ENCODE measurements at places on chromosomes 11 and 22.

- DNase-seq, result no peak
Measured at GRCh38 chr11:12986194-12986898, 22.8 kb upstream of the RASSF10 start.

- DNase-seq, result no peak
Measured at GRCh38 chr22:17334059-17334458, 35.2 kb upstream of the CECR2 start.

DNA sequence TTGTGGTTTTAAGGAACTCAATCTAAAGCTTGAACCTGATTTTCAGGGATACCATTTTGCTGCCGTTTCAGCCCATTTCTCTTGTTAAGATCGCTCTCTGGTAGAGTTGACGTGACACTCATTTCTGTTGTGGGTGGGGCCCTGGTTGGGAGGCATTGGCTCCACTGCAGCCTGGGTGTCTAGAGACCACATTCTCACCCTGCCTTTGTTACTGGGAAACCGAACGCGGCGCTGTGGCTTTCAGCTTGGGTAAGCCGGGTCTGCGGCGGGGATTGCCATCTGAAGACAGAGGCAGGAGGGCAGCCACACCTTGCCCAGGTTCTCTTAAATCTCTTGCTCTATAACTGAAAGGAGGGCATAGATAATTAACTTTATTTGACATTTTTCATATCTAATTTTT, 3.2 kb downstream of the EHF start:
- DNase-seq, result no peak

DNA sequence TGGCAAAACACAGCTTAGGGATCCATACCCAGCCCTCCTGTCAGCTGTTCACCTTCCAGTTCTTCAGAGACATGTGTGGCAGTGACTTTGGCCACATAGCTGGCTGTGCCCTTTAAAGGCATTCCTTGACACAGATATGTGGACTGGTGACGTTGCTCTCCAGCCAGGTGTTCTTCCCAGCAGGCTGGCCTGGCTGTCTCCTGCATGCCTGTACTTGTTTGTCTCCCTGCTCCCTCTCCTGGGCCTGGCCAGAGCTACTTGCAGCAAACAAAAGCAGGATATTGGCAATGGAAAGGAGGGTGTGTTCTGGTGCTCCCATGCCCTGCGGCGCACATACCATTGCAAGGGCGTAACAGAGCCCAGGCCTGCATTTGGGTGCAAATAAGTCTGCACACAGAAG, 38.3 kb downstream of the PIK3IP1 start:
- DNase-seq, result no peak

DNA sequence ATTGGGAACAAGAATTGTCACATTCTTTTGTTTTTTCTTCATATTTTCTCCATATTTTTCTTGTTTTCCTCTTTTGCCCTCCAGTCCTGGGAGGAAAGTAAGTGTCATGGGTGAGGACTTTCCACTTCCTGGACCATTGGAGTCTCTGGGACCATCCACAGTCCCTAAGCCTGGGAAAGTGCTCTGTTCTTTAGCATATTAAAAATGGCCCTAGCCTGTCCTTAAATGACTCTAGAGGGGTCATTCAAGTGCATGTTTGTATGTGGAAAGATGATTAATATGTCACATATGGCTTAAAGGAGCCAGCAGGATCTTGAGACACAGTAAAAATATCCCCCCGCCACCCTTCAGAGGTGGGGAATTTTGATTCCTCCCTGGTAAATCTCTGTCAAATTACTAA, 20.1 kb upstream of the SCGB1D1 start:
- no peak for DNase-seq

DNA sequence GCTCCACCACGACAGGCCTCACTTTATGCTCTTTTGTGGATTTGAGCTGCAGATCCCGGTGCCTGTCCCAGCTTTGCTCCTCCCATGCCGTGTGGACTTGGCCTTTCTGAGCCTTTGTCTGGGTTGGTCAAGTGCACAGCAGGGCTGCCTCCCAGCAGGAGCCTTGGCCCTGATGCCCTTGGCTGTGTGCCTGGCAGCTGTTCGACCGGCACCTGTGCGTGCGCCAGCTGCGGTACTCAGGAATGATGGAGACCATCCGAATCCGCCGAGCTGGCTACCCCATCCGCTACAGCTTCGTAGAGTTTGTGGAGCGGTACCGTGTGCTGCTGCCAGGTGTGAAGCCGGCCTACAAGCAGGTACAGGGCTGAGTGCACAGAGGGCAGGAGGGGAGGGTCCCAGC, 46.5 kb downstream of the MYO7A start:
- DNase-seq, result no peak

GRCh38 chr11:108927791-108928545, 263.1 kb downstream of the DDX10 start:
- no peak for DNase-seq

- DNase-seq, result no peak
Measured at GRCh38 chr11:26095340-26095739, 236.6 kb upstream of the ANO3 start.

DNA sequence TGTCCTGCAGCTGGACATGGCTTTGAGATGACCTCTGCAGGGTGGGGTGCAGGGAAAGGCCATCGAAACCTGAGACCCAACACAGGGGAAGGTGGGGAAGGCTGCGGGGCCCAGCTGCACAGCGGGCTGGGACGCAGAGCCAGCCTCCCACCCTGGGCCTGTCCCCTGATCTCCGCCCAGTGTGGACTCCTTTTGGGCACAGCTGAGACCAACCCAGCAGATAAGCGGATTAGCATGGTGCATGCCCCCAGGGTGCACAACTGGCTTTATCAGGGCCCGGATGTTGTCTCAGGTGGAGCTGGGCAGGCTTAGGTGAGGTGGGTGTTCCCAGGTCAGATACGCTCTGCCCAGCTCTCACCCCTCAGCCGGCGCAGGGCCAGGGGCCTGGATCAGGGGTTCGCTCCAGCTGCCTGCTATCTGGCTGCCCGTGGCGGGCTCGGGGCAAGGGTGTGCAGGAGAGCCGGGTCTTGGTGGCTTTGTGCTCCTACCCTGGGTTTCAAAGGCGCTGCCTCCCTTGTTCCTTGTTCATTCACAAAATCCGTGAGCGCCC, 28.1 kb upstream of the MUC5AC start:
- no peak for DNase-seq

GRCh38 chr22:36343070-36343719, 44.6 kb downstream of the MYH9 start:
- DNase-seq, result no peak

GRCh38 chr11:85848006-85848405, 7.2 kb upstream of the CCDC83 start:
- no peak for DNase-seq

- DNase-seq, result no peak
Measured at GRCh38 chr22:38191731-38192474, 9.9 kb upstream of the MAFF start.

- DNase-seq, result no peak
Measured at GRCh38 chr22:19896665-19897355, 42.1 kb upstream of the GNB1L start.

- no peak for DNase-seq
Measured at GRCh38 chr22:39349506-39349966, 255 bp upstream of the SYNGR1 start.

DNA sequence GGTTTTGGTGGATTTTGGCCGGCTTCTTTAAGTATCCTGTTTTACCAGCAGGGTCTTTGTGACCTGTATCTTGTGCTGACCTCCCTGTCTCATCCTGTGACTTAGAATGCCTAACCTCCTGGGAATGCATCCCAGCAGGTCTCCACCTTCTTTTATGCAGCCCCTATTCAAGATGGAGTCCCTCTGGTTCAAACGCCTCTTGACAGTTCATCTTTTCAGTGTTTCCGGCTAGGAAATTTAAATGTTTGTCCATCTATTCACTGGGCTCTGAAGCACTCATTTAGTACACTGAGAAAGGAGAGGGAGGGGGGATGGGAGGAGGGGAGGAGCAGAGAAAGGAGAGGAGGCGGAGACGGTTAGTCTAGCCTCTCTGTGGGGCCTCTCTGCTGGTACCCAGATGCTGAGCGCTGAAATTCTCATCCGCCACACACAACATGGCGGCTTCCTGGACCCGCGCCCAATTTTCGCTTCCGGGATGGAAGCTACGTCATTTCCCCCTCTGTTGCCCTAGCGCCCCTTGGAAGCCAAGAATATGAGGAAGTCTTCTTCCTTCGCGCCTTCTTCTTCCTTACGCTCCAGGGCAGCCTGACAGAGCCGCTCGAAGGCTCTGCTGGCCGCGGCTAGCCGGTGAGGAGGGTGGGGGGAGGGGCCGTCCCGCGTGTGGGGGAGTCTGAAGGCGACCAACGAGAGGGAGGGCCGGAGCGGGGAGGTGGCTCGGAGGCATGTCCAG, 69.0 kb upstream of the SYT13 start:
- peak; percentile 81 for DNase-seq

DNA sequence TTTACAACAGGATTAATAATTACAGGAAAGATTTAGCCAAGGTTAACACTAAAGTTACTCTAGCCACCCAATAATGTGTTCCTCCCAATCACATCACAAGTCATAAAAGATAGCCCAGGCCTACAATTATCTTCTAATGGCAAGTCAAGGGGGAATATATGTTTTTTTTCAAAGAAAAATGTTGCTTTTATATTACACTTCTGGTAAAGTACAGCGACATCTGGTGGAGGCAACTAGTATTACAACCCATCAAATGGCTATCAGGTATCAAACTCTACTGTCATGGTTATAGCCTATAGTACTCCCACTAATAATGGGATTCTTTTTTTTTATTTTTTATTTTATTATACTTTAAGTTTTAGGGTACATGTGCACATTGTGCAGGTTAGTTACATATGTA, 71.8 kb downstream of the XRRA1 start:
- DNase-seq, result no peak

- DNase-seq, result no peak
Measured at GRCh38 chr11:61752925-61753521, 587 bp downstream of the MYRF start.

- no peak for DNase-seq
Measured at GRCh38 chr22:23837911-23838680, 710 bp downstream of the DERL3 start.

GRCh38 chr11:95892892-95893570, 30.9 kb downstream of the MTMR2 start:
- DNase-seq, result no peak

DNA sequence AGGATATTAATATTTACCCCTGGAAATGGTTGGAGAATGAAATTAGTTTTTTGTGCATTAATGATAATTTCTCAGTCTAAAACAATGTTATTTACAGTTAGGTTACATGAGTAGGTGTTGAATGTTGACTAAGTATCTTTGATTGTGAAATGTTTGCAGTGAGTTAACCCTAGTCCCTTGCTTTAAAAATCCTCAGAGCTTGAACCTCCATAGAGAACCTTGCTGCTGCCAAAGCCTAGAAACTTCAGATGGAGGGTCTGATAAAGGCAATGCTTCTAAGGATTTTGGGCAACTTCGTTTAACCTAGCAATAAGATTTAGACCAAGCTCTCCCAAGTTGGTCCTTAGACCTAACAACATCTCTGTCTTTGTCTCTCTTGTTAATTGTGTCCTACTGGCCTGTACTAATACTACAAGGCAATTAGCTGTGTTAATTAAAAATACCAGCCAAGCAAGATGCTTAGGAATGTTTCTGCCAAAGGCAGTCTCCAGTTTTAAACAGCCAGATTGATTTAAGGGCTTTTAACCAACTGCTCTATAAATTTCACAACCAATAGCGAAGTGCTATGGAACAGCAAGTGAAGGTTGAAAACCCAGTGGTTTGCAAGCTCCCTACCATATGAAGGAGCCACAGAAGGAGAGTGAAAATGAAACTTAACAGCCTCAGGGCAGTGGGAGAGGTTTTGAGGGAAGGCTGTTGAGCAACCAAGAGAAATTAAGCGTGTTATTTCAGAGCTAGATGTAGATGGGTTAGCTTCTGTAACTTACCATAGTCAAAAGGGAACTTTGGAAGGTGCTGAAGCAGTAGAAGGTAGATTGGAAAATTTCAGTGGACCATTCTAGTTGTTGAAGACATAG, 295.9 kb upstream of the ANO5 start:
- DNase-seq, result no peak

GRCh38 chr11:105911454-105911853, 110.6 kb downstream of the MSANTD4 start:
- no peak for DNase-seq

DNA sequence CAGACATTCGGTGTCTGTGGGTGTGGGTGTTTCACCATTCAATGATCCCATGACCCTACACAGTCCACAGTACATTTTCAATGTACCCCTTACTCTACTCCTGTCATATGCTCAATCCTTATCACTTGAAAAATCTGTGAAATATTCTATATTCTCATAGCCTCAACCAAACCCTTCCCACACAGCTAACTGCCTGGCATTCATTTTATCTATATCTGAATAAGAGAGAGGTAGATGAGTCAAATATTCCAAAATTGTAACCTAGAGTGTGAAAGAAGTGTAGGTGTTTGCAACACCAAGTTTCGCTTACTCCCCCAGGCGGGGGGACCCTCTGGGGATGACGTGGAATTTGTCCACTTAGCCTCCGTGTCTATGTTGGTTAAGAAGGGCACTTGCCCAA, 354.8 kb downstream of the ETS1 start:
- DNase-seq, result no peak

DNA sequence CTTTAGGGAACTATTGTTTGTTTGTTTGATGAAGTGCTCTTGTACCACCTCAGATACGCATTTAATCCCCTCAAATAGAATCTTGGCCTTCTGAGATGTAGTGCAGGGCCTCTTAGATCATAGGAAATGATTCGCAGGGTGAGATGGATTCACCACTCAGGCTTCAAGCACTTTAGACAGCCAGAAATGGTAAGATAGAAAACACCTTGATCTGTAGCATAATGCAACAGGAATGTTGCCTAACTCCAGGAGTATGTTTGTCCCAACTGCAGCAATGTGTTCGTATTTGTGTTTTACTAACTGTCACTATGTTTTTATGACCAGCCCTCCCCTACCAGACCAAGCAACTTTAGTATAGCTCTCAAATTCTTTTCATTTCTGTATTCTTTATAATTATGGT, 761.2 kb downstream of the NELL1 start:
- no peak for DNase-seq

GRCh38 chr11:82719361-82720105, 14.1 kb downstream of the FAM181B start:
- DNase-seq, result no peak

GRCh38 chr22:23752750-23753149, 1.5 kb downstream of the VPREB3 start:
- DNase-seq, result no peak

GRCh38 chr22:37167176-37167980, 17.7 kb upstream of the IL2RB start:
- DNase-seq, result no peak

DNA sequence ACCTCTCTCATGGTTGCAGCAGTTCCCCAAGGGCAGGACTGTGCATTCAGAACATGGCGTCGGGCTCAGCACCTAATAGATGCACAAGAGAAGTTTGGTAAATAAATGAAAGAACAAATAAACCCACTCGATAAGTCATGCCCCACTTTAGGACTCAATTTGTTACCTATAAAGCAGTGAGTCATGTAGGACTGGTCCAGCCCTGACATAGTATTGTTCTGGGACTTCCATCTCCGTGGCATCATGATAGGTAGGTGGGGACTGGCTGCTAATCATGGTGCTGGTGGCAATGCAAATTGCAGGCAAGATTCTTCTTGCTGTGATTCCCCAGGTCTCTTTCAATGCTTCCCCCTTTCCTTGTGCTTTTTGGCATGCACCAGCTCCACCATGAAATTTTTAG, 118.2 kb upstream of the CSNK2A3 start:
- DNase-seq, result no peak

- peak; percentile 17 for DNase-seq
Measured at GRCh38 chr11:125062931-125063428, at the start of gene SLC37A2. Gene SLC37A2 (plus strand): TSS chr11:125063305. CDS start chr11:125063368, 63 bp downstream.

Measured in activated CD8-positive, alpha-beta memory T cell treated with anti-CD3 and anti-CD28 coated beads for 4 hours (primary cell).